HT1080 (cell line): ENCODE measurements at places on chromosomes 3 and 15. TPM values are rescaled to one million over a fixed set of nuclear protein-coding genes. Genes with fewer than 3 reads are reported as not detected.

GRCh38 chr3:77303955-77304699 is 264.2 kb downstream of the ROBO2 start:
- no peak for DNase-seq

The SLC28A1 gene
- total RNA-seq, result not detected in 2 replicates

DNA sequence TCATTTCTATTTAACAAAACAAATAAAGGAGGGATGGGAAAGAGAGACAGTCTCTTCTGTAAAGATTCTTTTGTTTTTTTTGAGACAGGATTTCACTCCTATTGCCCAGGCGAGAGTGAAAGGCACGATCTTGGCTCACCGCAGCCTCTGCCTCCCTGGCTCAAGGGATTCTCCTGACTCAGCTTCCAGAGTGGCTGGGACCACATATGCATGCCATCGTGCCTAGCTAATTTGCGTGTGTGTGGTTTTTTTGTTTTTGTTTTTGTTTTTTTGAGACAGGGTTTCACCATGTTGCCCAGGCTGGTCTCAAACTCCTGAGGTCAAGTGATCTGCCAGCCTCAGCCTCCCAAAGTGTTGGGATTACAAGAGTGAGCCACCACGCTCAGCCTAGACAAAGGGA is 23.3 kb downstream of the STAG1 start:
- DNase-seq, result peak; percentile 72

The CLDN16 gene
- total RNA-seq, result not detected in 2 replicates

GRCh38 chr15:96418146-96418545 is 87.6 kb downstream of the NR2F2 start:
- DNase-seq, result no peak

The CELSR3 gene
- total RNA-seq, result 3.5 and 3.8 TPM in 2 replicates
